Stimulated activated CD8-positive, alpha-beta memory T cell treated with anti-CD3 and anti-CD28 coated beads, Interleukin-4, amount 100 ng/mL, for 1 hour (primary cell): ENCODE measurements at places on chromosomes 16 and 17.

- DNase-seq, result no peak
Measured at GRCh38 chr17:6660805-6661463, 9.4 kb downstream of the C17orf100 start.

GRCh38 chr17:43545383-43545632, 832 bp downstream of the ETV4 start:
- no peak for DNase-seq

DNA sequence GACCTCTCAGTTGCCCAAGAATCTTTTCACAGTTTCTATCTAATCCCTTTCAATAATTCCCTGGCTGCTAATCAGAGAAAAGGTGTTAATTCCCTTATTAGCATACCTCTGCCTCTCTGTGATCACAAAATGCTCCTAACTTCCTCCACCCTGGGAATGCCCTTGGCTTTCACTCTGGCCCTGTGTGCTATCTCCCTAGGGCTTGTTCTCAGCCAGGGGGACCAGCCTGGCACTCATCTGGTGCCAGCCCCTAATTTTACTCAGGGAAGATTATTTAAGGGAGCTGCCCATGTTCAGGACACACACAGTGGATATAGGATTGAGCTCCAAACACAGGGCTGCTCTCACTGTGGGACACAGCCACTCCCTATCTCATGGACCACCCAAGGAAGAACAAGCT, 225.2 kb downstream of the GRIN2A start:
- no peak for DNase-seq

GRCh38 chr17:75799402-75799801, 14.8 kb downstream of the UNK start:
- DNase-seq, result no peak

DNA sequence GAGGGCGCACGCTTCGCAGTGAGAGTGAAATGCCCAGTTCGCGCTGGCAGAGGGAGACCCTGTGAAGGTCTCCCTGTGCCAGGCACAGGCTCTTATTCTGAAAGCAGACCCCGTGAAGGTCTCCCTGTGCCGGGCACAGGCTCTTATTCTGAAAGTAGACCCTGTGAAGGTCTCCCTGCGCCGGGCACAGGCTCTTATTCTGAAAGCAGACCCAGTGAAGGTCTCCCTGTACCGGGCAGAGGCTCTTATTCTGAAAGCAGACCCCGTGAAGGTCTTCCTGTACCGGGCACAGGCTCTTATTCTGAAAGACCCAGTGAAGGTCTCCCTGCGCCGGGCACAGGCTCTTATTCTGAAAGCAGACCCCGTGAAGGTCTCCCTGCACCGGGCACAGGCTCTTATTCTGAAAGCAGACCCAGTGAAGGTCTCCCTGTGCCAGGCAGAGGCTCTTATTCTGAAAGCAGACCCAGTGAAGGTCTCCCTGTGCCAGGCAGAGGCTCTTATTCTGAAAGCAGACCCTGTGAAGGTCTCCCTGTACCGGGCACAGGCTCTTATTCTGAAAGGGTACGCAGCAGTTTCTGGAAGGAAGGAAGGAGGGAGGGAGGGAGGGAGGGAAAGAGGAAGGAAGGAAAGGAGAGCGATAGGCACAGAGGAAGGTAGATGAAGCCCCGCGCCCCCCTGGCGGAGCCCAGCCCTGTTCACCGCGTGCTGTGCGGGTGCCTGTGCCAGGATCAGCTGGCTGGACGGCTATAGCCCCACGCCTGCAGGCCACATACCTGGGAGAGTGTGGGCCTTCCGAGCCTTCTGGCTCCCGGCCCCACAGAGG, 55.3 kb downstream of the WDR45B start:
- DNase-seq, result peak; percentile 21

DNA sequence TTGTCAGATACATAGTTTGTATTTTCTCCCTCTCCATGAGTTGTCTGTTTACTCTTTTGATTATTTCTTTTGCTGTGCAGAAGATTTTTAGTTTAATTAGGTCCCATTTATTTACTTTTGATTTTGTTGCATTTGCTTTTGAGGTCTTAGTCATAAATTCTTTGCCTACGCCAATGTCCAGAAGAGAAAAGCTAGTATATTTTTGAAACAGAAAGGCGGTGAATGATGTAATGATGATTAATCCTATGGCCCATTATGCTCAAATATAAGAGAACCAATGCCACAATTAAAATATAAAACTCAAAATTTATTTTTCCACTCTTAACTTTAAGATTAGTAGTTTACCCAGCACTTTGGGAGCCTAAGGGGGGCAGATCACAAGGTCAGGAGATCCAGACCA, 59.8 kb upstream of the SMIM36 start:
- no peak for DNase-seq

- no peak for DNase-seq
Measured at GRCh38 chr16:85588562-85589503, 24.3 kb upstream of the GSE1 start.

- no peak for DNase-seq
Measured at GRCh38 chr17:63568563-63568962, 18.3 kb downstream of the DCAF7 start.

GRCh38 chr17:21177854-21178600, 35.9 kb downstream of the TMEM11 start:
- DNase-seq, result no peak

GRCh38 chr17:72571813-72572396, 451.1 kb downstream of the SOX9 start:
- DNase-seq, result no peak

- DNase-seq, result no peak
Measured at GRCh38 chr16:55663765-55664677, 8.2 kb downstream of the SLC6A2 start.

DNA sequence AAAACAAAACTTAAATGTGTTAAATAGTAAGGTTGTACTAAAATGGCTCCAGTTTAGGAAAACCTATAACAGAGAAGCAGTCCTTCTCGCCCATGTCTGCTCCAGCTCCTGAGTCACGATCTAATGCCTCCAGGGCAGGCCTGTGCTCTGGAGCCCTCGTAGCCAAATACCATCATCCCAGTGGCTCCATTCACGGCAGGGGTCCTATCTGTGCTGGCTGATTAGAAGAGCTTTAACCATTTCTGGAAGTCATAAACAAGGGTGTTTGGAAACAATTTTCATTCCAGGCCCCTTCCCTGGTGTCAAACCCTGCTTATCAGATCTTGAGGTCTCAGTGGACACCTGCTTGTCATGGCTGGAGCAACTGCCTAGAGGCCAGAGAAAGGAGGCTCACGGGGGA, 336.9 kb downstream of the SOX9 start:
- DNase-seq, result no peak

DNA sequence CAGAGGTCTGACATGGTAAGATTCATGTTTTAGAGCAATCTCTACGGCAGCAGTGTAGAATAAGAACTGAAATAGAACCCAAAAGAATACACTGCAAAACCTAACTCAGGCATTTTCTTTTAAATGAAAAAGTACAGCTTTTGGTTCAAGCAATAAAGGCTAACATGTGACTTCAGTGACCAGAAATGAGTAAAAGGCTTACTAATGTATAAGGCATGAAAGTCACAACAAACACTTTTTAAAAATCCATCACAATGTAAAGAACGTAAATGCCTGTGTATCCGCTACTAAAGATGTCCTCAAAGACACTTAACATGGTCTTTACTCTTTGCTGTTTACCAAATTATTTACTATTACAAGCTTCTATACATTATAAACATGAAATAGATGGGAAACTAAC, 16.6 kb downstream of the KIAA0753 start:
- no peak for DNase-seq

DNA sequence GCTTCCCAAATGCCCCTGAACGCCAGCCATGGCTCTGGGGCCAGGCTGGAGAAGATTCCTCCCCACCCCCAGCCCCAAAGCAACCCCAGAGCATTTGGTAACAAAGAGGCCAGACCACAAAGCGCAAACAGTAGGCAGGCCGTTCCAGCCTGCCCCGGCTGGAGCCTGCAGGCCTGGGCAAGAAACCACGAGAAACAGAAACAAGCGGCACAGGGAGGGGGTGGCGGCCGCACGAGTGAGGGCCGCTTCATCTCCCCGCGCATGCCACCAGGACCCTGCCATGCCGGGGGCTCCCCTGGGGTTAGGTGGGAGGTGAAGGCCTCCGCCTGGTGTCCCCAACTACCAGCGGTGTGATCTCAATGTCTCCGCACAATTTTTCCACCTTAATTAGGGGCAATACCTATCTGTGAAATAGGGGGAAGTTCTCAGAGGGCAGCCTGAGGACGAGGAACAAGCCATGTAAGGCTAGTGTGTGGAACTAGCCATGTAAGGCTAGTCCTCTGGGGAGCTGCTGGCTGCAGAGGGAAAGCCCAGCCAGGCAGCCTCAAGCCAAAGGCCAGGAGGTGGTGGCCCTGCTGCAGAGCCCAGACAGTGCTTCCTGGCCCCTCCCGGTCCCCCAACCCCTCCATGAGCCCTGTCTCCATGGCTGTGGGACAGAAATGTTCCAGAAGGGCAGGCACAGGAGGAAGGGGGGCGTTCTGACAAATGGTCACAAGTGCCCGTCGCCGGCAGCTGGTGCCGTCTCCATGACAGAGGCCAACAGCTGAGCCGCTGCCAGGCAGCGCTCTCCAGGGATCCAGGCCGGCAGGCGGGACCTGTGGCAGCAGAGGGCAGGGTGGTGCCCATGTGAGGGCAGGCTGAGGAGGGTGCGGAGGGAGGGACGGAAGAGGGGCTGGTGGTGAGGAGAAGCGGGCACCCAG, 14.5 kb upstream of the MTSS2 start:
- no peak for DNase-seq

- DNase-seq, result no peak
Measured at GRCh38 chr16:83915081-83915480, 16.2 kb downstream of the MLYCD start.

DNA sequence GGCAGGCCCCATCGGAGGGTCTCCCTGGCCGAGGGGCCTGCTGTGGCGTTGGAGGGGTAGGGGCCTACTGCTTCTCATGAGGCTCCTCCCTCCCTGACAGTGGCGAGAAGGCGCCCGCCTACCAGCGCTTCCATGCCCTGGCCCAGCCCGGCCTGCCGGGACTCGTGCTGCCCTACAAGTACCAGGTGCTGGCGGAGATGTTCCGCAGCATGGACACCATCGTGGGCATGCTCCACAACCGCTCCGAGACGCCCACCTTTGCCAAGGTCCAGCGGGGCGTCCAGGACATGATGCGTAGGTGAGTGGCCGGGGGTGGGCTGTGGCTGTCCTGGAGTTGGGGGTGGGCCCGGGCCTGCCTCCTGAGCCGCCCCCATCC, 1.7 kb downstream of the CDT1 start:
- DNase-seq, result no peak
